ENCODE measurements at places on chromosomes 5 and 9.

- DNase-seq = no peak
Observed at GRCh38 chr5:168329302-168329701, 37.9 kb downstream of the WWC1 start.

GRCh38 chr5:61589946-61590345 is 257.9 kb downstream of the ZSWIM6 start:
- no peak for DNase-seq

DNA sequence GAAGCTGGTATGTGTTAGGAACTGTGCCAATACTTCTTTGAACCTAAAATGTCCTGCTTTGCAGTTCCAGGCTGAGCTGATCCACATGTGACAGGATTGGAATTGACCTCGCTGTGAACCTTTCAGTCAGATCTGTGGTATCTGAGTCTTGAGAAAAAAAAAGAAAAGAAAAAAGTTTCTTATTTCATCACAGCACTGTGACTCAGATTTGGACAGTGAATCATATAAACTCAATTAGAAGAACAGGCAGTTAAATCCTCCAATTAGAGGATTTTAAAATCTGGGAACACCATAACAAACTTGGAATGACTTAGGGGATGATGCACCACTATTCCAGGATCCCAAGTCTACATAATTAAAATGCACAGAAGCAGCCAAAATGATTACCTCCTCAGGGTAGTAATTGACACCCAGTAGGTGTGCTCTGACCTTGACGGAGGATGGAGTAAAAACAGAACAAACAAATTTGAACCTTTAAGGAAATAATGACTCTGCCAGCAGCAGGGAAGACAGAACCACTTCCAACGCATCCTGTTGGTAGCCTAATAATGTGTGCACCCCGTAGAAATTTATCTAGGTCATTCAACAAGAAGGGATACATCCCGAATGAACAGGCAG is 57.8 kb upstream of the RAI14 start:
- DNase-seq = no peak

DNA sequence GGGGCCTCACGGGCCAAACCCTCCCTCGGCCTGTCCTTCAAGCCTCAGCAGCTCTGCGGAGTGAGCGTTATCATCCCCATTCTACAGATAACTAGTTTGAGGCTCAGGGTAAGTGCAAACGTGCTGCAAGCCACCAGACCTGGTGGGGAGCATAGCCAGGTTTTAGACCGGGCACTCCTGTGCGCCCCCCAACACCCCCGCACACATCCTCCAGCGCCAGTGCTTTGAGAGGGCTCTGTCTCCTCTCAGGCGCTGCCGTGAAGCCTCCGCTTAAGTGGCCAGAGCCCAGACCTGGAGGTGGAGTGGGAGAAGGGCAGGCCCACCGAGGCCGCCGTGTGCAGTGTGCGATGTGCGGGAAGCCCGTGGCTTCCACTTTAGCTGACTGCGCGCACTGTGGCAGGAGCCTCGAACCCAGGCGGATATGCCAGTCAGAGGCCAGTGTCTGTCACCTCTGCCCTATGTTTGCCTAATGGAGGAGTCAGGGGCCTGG is 1.6 kb upstream of the MGAT1 start:
- peak; percentile 76 for DNase-seq

GRCh38 chr5:56019306-56020272 is 24.8 kb upstream of the IL6ST start:
- DNase-seq = no peak

All from posterior vena cava (tissue), 2 donors.